ENCODE measurements at places on chromosomes 1 and 21.

DNA sequence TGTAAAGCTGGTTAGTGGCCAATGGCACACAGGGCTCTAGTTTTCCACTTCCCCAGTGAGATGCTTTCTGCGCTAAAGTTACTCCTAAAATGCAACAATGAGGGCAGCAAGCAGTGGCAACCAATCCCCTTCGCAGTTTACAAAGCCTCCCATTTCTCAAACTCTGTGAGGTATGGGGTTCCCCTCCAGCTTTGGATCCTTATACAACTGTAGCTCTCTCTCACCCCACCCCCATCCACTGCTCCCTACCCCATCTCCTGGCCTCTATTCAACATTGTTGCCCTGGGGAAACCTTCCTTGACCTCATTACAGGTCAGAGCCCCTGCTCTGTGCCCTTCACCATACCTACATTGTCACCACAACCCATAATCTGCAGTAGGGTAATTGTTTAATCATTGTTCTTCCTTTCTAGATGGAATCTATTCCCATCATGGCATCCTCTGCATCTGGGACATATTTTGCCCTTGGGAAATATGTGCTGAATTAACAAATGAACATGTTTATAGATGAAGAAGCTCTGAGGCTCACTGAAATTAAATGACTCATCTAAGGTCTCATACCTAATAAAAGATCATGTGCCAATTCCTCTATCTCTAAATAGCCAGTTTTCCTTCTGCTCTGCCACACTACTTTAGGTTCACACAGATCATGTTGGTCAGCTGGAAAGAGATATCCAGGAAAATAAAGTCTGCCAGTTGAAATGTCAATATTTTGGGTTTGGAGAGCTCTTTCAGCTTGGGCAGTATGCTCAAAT lies 12.6 kb downstream of the KIAA0040 start:
- no peak for DNase-seq

DNA sequence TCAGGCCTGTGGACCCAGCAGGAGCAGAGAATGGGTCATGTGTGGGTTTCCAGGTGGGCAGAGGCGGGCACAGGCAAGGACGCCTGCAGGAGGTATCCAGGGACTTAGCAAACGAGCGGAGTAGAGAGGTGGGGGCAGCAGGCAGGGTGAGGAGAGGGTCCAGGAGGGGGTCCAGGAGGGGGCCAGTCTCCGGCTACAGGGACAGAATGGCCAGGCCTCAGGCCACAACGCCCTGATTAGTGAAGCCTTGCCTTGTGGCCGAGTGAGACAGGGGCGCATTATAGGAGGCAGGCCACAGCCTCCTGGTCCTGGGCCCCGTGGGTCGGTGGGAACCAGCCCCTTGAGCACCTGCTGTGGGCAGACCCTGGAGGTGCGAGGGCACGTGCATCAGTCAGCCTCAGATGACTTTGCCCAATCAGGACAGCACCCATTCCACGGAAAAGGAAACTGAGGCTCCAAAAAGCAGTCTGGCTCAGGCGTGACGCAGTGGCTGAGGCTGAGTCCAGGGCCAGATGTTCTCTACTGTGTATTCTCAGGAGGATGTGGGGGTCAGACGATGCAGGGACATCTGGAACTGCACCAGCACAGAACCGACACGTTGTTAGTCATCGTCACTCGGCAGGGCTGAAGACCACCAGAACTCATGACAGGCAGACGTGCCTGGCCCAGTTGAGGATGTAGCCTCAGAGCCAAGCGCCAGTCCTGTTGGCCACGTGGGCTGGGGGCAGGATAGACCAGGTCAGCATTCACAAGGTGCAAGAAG lies 113.7 kb downstream of the CRYAA start:
- no peak for DNase-seq

DNA sequence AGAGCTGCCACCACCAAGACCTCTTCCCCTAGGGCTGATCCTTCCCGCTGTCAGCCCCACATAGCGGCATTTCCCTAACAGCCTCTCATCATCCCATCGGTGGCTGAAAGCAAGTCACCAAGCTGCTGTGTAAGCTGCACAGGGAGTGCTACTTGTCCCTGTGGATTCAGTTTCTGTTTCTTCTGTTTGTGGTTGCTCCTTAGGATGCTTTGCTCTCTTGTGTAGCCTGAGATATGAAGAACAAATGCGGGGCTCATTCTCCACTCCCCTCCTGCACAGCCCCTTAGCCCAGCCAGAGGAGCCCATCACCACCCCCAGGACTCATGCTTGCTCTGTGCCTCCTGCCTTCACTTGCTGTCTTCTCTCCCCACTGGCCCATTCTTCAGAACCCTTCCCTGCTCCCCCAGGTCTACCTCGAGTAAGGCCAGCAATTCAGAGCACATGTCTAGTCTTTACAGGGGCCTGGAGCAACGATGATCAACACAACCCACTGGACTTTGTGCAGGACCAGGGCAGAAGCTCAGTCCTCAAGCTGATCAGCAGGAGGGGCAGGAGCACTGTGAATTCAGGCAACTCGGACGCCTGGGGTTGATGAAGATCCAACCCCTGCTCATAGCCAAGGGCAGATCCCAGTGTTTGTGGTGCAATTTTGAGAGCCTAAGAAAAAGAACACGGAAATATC lies 82.6 kb upstream of the GALNT2 start:
- DNase-seq, result no peak

DNA sequence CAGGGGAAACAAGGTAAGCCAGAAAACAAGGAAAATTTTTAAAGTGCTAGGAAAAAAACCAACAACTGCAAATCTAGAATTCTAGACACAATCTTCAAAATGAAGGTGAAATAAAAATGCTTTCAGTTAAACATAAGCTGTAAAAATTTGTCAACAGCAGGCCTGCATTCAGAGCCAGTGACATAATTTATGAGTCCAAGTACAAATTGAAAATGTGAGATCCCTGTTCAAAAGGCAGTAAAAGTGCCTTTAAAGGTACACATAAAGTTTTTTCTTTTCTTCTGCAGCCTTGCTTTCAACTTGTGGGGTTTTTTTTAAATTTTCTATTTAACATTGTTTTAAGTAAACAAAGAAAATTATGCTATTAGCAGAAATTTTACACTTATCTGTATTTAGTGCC lies 37.4 kb downstream of the DENND2C start:
- no peak for DNase-seq

GRCh38 chr1:27049607-27050006 lies 37.0 kb upstream of the TENT5B start:
- no peak for DNase-seq

- no peak for DNase-seq
Measured at GRCh38 chr1:175317779-175318178, 125.2 kb upstream of the KIAA0040 start.

- DNase-seq, result no peak
Measured at GRCh38 chr1:62998845-62999649, 215.1 kb downstream of the ATG4C start.

GRCh38 chr1:243623841-243624240 lies 226.2 kb downstream of the AKT3 start:
- no peak for DNase-seq

- no peak for DNase-seq
Measured at GRCh38 chr1:205183676-205184335, 27.7 kb downstream of the DSTYK start.

DNA sequence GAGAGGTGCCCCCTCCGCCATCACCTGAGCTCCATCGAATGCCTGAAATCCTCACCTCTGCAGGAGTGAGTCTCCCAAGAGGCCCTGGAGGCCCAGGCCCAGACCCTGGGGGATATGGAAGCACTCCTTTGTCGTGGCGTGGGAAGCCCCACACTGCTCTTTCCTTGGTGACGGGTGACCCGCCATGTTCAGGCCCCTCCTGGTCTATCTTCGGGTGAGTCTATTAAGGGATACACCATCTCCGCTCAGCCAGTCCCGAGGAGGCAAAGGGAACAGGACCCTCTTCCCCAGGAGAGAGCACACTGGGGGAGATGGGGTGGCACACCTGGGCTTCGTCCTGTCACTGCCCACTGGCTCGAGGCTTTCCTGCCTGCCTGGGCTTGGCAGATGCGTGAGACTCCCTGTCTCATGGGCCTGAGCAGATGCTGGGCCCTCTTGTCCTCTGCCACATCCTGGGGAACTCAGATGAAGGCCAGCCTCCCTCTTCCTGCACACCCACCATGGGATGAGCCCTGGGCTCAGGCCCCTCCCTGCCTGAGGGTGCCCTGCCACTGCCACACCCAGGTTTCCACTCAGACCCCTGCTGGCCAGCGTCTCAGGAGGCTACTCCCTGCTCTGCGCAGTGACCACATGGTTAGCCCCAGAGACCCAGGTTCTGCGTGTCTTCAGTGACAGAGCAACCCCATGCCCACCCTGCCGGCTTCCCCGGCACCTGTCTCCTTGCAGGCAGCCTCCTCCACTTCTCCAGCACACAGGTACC lies 3.8 kb upstream of the NPHP4 start:
- no peak for DNase-seq

DNA sequence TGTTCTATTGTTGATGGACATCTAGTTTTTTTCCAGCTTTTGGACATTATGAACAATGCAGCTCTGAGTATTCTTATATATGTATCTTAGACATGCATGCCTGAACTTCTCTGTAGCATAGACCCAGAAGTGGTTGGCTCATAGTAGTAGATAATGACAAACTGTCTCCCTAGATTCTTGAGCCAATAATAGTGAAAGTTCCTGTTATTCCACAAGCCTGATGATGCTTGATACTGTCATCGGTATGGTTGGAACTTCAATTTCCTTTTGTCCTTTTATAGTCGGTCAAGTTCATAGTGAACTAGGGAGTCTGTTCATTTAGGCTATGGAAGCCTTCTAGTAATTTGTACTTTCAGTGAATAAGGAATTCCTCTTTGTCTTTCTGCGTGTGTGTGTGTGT lies 56.8 kb downstream of the MTR start:
- DNase-seq, result no peak

DNA sequence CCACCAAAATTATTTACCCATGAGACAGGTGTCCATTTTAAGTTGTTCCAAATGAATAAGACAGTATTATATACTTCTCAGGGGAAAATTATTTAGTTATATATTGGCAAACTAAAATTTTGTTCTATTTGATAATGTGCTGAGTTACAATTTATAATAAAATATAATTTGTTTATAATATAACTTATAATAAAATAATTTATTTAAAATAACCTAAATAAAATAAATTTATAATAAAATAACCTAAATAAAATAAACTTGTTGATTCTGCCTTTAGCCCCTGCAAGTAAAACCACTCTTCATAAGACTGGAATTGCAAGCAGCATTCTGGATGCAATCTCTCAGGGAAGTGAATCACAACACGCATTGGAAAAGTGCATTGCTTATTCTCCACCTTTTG lies 69.6 kb downstream of the RAVER2 start:
- no peak for DNase-seq

DNA sequence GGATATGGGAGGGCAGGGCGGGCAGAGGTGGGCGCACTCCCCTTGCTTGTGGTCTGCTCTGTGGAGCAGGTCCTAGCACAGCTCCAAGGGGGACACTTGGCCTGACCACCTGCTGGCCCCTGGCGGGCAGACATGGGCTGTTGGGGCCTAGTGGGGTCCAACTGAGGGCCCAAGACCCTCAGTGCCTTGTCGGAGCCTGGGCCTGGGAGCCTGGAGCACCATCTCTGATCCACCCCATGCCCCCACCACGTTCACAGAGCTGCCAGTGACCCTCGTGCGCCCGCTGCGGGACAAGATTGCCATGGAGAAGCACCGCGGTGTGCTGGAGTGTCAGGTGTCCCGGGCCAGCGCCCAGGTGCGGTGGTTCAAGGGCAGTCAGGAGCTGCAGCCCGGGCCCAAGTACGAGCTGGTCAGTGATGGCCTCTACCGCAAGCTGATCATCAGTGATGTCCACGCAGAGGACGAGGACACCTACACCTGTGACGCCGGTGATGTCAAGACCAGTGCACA lies 70.6 kb downstream of the OBSCN start:
- no peak for DNase-seq

- no peak for DNase-seq
Measured at GRCh38 chr1:156504438-156504813, 3.9 kb upstream of the MEF2D start.

DNA sequence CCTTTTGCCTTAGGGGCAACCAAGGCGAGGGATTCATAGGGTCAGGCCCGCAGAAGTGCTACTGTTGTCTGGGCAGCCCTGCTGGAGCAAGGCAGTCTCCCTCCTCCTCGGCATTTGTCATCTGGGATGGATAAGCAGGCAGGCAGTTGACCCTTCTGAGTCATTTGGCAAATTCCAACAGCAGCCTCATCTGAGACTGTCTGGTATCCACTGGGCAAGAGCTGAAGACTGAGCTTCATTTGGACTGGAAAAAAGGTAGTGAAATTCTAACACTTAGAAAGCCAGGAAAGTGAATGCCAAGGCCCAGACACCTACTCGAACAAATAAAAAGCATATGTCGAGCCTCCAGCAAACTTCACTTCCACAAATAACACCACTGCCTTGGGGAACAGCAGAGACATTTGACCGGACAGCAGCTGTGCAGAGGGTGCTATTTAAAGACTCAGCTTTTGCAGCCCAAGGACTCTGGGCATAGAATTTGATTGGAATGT lies 4.0 kb upstream of the ZBTB40 start:
- DNase-seq, result no peak

DNA sequence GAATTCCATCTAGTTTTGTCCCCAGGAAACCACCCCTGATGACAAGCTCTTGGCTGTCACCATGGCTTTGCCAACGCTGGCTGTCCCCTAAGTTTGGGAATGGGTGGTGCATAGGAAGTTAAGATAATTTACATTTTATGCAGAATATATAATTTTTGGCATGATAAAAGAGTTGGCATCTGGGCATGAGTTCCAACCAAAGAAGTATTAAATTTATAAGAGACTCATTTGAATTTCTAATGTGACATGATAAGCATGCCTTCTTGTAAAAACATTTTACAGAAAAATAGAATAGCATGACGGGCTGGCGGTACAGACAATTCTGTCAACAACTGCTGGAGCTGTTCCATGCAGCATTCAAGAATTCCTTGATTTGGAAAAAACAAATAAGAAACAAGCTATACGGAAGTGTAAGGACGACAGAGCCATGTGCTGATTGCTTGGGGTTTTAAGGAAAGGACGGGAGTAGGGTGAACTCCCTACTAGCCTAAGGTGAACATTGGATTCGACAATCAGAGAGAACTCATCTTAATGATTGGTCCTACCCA lies 106.8 kb upstream of the C1orf21 start:
- DNase-seq, result no peak

DNA sequence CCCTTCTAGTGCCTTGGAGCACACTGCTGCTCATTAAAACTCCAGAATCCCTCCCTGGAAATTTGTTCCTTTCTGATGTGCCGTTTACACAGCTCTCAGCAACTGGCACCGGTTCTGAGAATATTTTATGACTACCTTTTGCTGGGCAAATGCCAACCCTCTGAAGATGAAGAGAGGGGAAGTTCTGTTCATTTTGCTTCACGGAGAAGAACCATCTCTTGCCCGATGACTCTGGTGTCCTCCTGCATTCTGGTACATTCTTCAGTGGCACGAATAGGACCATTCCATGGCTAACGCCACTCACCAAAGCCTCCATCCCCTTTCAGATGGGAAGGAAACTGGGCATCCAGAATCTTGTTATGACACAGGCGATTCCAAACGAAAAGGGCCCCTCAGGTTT lies 96.2 kb upstream of the SIM2 start:
- no peak for DNase-seq
